ENCODE measurements at places on chromosomes 6 and 20.

DNA sequence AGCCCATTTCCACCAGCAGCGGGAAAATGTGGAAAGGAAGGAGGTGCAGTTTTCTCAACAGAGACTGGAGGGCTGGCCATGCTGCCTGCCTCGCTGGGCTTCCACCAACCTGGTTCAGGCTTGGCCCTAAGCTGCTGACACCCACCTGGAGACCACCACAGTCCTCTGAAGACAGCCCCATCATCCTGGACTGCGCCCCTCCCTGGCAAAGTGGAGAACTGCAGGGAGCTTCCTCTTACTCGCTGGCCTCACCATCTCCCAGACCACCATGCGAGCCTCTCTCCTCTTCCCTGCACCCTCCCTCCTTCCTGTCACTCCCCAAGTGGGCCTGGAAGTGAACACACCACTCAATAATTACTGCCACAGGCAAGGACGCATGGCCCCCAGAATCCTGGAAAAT lies 71.5 kb downstream of the PSMG4 start:
- DNase-seq = no peak

- peak; percentile 80 for DNase-seq
Measured at GRCh38 chr6:43143235-43144128, 27.6 kb upstream of the SRF start.

DNA sequence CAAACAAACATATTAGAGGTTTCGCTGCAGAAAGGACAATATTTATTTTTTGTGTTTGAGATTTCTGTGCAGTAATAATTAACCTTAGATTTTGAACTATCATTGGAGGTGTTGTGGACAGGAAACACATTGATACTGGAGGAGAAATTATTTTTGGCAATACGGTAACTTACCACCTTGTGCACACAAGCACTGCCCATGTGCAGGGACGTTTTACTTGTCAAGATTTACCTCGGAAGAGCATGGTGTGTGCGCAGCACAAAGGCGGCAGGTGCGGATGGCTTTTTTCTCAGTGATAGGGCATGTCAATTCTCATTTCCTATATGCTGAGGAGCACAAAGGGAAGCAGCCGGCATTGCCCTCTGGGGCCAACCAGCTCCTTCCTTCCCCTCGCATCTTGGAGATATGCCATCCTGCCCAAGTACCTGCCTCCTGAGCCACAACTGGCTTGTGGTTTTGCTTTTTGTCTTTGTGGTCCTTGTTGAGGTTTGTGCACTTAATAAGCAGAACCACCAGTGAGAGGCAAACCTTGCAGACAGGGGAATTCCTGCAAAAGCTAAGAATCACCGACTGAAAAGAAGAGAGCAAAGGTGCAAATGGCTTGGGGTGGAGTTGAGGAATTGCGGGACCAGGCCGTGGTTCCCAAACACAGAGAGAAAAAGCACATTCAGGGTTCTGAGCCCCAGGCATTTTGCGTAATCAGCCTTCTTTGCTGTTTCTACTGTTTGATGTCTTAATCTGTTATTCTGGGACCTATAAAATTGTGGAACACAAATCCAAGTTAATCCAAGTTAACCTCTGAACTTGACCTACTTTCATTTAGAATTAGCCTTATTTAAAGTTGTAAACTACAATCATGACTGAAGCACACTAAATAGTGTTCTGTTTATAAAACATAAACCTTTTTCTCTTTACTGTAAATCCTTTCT lies 21.9 kb downstream of the SAMD5 start:
- DNase-seq = peak; percentile 59

DNA sequence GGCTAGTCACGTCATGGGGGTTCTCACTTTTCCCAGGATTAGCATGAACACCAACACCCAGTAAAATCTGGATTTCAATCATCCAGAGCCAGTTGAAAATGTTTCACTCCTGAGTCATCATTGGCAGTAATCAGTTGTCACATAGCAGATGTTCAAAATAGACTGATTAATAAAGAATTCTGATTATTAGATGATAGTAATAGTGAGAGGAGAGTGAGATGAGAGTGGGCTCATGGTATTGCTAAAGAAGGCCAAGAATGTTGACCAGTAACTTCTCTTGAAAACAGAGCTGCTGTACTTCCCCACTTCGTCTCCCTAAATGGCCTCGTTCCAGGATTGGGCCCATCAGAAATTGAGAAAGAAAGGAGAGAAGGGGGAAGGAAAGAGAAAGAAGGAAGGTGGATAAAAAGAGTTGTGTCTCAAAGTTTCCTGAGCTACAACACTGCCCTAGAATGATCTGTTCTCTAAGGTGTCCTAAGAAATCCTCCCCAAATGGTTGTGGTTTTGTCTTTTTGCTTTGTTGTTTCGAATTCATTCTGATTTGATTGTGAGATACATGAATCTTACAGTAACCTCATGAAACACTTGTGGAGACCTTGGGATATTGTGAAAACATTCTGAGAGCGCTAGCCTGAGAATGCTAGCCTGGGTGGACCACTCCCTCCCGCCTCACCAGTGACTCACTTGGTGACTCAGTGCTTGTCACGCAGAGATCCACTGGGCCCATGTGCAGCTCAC lies 502.2 kb upstream of the JARID2 start:
- peak; percentile 99 for DNase-seq

- no peak for DNase-seq
Measured at GRCh38 chr20:56195946-56196345, 52.6 kb upstream of the MC3R start.

GRCh38 chr6:13924146-13924948 lies 405 bp upstream of the RNF182 start:
- peak; percentile 13 for DNase-seq

- DNase-seq = peak; percentile 41
Measured at GRCh38 chr6:169618526-169619490, 83.0 kb downstream of the WDR27 start.

- no peak for DNase-seq
Measured at GRCh38 chr6:51526922-51527321, 560.5 kb downstream of the PKHD1 start.

DNA sequence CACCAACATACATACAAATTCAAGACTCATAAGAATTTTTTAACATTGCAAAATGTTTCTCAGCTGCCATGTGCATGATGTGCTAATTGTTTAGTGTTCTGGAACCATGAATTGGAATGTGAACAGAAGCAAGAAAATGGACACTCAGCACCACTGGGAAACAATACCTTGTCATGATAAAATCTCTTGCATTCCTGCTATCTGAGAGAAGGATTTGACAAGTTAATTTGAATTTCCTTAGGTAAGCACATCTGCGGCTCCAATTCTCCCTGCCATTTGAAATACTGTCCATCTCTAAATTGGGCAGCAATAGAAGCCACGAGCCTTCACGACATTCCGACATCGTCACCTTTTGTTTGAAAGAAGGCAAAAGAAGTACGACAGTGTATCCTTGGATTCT lies 1104.6 kb upstream of the MAP3K7 start:
- no peak for DNase-seq

DNA sequence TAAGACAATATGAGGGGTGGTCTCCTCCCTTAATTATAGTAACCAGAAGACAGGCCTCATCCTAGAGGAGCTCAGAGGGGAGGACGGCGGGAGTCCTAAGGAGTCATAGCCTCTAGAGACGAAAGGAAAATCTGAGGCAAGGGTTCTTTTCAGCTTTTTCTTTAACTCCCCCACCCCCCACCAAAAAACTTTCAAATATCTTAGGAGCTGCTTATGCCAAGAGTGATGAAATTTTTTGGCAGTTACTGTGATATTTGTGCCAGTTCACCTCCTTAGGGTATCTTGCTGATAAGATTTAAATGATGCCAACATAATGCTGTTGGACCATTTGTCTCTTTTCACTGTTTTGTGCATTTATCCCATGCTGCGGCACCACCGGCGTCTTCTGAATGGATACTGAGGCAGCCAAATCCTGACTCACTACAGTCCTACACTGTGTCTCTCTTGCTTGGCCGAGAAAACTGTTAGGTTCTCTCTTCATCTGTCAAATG lies 44.5 kb upstream of the DSE start:
- no peak for DNase-seq

DNA sequence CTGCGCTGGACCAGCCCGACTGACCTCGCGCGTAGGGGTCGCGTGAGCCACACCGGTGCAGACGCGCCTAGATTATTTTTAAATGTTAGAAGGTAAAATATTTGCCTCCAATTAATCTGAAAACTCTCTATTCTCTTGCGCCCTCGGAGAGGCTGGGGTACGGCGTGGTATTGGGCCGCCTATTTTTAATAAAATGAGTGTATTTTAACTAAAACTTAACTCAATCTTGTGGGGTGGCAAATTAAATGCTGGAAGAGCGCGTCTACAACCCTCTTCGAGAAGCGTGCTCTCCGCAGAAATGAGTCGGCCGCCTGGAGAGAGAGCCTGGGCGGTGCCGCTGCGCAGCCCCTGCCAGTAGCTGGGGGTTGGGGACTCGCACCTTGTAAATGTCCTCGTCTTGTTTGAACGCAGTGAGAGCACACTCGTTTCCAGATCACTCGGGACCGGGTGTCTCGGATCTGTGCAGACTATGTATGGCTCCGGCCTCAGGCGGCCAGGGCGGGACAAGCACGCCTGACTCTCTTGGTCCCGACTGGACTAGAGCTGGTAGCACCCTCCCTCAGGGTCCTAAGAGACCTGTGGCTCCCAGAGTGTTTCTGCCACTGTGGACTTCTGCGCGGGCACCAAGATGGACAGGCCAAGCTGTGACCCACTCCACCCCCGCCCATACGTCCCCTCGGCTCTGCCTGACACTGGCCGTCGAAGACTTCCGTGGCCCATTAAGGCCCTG lies 2.0 kb upstream of the MAFB start:
- no peak for DNase-seq

- DNase-seq = no peak
Measured at GRCh38 chr6:107656401-107656800, 166.5 kb downstream of the SOBP start.

DNA sequence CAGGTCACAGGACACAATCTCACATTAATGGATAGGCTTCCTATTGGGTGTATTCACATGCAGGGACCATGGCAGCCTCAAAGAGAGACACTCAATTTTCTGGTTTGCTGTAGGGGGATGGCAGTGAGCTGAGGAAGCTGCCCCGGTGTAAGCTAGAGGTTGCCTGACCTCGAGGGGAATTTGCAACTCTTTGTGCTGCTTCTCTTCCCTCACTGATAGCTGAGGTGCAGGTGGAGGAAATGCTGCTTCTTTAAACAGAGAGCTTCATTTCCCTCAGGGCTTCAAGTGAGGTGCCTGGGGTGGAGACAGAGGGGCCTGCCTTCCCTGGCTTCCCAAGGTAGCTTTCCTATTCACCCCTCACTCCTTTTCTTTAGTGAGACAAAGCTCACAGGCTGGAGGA lies 151.9 kb downstream of the CD83 start:
- no peak for DNase-seq

DNA sequence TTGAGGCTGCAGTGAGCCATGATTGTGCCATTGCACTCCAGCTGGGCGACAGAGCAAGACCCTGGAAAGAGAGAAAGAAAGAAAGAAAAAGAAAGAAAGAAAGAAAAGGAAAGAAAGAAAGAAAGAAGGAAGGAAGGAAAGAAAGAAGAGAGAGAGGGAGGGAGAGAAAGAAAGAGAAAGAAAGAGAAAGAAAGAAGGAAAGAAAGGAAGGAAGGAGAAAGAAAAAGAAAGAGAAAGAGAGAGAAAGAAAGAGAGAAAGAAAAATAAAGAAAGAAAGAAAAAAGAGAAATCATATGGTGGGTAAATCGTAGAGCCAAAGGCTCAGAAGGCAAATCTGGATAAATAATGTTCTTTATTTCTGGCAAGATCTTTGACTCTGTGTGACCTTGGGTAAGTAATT lies 53.4 kb downstream of the CD40 start:
- DNase-seq = no peak

- peak; percentile 53 for DNase-seq
Measured at GRCh38 chr6:6434151-6434550, 113.7 kb upstream of the F13A1 start.
